ENCODE measurements at places on chromosomes 3 and 15.
A peak's percentile ranks its signal among the peaks of the same experiment; 100 is the strongest.

- DNase-seq = no peak
Observed at GRCh38 chr3:62378921-62379320, 5.6 kb upstream of the FEZF2 start.

DNA sequence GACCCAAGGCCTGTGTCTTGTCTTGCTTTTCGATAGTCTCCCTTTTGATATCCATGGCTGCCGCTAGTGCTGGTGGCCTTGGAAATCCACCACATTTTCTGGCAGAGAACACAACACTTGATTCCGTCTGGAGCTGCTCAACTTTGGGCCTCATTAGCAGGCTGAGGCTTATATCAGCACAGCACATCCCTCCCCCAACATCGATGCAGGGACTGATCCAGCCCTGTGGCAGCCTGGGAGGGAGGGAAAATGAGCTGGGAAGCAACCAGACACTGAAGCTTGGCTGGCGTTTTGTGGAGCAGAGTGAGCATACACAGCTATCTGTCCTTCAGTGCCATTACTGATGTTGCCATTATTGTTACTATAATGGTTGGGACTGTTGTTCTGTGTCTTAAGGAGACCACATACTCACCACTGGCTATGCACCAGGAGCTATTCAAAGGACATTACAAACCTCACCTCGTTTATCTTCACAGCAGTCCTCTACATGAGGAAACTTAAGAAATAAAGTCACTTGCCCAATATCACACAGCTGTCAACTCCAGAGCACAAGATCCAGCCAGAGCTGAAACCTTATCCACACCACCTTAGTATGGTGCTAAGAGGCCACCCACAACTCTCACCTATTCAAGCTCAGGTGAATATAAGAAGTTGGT lies 102.9 kb downstream of the SUCLG2 start:
- DNase-seq = no peak

DNA sequence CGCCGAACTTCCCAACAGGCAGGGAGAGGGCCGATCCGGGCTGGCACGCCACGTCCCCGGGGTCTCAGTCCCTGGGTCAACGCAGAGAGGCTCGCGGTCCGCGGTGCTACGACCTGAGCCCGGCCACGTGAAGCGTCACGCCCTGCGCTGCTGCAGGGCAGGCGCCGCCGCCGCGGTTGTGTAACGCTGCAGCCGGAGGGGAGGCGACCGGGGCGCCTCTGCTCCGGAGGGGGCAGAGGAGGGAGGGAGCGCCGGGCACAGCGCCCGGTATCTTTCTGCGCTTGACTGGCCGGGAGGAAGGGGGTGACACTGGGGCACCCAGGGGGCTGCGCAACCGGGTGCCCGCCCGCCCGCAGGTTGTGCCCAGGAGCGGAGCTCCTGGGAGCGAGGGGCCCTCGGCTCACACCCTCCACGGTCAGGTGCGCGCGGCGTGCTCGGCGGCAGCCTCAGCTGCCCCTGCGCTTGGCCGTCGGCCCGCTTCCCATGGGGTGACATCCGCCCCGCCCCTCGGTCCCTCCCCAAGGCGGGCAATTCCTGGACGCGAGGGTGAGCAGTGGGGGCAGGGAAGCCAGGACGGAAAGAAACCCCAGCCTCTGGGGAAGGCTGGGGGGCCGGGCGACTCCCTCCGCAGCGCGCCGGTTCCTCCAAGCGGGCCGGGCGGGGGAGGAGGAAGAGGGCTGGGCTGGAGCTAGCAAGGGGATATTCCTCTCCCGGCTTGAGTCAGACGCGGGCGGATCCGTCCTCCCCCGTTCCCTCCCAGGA lies 852 bp upstream of the BHLHE40 start:
- DNase-seq = no peak

- DNase-seq = no peak
Observed at GRCh38 chr3:98809557-98809956, 46.4 kb downstream of the ST3GAL6 start.

GRCh38 chr15:44623178-44623577 lies 40.3 kb downstream of the SPG11 start:
- no peak for DNase-seq

DNA sequence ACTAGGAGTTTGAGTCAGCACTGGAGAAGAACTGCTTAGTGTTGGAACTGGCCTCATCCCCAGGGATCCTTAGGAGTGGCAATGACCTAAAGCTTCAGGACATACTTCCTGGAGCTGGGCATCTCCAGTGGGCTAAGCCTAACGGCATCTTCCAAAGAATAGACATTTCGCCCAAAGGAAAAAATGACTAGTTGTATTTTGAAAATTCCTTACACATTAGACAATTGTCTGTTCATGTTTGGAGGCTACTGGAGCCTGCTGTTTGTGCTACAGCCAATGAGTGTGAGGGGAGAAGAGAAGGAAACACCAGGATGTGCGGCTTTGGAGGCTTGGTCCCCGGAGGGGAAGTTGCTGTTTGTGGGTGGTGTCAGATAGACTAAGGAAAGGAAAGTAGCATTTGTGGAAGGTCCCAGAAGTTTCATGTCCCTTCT lies 77.6 kb downstream of the POLR2M start:
- no peak for DNase-seq

DNA sequence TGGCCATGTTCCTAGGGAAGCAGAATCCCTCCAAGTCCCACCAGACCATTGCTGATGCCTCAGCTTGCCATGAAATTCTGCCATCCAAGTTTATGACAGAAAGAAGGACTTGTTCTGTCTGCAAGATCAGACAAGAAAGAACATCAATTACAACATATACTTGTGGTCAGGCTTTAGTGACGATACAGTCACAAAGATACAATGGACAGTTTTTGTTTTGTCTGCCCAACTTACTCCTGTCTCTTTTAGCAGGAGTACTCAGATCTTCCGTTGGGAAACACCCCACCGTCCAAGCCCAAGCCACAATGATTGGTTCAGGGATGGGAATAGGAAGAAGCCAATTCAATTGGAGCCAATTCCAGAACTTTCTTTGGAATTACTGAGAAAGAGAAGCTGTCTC lies 15.7 kb downstream of the KLHL6 start:
- DNase-seq = no peak

GRCh38 chr3:126370055-126370454 lies 12.8 kb upstream of the KLF15 start:
- no peak for DNase-seq

DNA sequence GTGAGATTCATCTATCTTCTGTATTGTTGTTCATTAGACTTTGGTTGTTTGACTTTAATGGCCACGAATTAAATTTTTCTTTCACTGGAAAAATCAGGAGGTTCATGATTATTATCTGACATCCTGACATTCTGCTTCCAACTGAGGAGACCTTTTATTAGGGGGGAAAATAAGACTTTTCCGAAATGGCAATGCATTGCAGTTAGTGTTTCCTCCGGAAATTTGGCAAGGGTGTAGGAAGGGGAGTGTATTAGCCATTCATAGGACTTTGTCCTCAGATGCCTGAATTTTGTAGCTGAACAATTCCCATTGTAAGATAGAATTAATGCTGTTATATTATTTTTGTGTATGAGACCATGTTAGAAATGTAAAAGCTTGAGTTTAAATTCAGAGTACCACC lies 450.6 kb upstream of the TGFBR2 start:
- no peak for DNase-seq

DNA sequence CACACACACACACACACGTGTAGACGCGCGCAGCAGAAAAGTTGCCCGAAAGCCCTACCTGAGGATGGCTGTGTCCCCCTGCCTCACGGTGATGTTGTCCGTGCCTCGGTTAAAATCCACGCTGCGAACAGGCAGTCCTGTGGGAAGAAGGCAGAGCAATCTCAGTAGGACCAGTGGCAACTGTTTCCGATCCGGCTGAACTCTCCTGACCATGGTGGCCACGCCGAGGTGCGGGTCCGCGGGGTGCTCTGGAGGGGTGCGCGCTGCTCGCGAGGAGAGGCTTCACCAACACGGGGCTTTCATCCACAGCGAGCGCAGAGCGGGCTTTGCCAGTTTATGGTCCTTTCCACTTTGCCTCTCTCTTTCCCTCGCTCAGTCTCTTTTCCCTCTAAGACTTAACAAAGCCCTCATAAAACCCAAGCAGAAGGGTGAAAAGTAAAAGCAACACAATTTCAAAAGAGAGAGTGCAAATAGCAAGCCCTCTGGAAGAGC lies 422 bp downstream of the LSAMP start:
- DNase-seq = no peak

- no peak for DNase-seq
Observed at GRCh38 chr3:116191409-116191808, 253.9 kb downstream of the LSAMP start.

- no peak for DNase-seq
Observed at GRCh38 chr15:65195548-65195923, 10.4 kb upstream of the CLPX start.

GRCh38 chr3:170572665-170573253 lies 13.1 kb downstream of the SLC7A14 start:
- no peak for DNase-seq

DNA sequence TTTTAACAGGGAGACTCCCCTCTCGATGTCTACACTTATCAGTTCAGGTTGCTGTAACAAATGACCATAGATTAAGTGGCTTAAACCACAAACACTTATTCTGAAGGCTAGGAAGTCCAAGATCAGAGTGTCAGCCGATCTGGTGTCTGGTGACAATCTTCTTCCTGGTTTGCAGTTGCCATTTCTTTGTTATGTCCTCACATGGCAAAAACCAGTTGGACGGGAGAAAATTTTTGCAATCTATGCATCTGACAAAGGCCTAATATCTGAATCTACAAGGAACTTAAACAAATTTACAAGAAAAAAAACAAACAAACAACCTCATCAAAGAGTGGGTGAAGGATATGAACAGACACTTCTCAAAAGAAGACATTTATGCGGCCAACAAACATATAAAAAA lies 116.9 kb upstream of the FOXB1 start:
- DNase-seq = no peak

DNA sequence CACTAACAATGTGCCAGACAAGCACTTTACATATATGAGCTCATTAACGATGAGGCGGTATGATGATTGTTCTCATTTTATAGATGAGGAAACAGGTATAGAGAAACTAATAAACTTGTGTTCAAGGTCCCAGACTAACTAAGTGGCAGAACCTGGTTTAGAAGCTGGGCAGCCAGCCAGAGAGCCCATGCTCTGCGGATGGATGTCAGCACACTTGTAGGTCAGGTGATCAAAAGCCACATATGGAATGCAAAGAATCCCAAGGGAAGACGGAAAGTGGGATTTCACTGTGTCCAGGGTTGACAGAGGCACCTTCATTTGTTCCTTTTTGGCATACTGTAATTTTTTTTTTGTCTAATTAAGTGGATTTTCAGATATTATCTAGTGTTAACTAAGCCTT lies 103.7 kb downstream of the EFL1 start:
- no peak for DNase-seq

- no peak for DNase-seq
Observed at GRCh38 chr15:29636921-29637320, 185.3 kb downstream of the TJP1 start.

GRCh38 chr15:90762109-90762508 lies 45.0 kb downstream of the BLM start:
- no peak for DNase-seq

- DNase-seq = no peak
Observed at GRCh38 chr15:66496951-66497501, 536 bp downstream of the SNAPC5 start.

GRCh38 chr3:127856801-127857200 lies 34.5 kb upstream of the MGLL start:
- no peak for DNase-seq

- no peak for DNase-seq
Observed at GRCh38 chr15:70318594-70319465, 221.1 kb upstream of the TLE3 start.

DNA sequence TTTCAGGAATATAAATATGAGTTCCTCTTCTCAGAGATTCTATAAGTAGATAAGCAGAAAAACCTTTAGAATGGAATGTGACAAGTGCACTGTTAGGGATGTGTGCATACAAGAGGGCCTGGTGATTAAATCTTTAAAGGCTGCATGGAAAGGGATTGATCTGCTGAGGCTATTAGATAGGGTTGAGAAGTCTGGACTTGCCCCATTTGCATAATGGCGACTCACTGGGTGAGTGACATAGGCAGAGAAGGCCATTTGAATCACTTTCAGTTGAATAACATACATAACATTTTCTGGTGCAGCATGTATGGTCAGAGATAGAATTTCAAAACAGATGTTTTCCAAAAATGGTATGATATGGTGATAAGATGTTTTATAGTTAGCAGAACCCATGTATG lies 156.9 kb downstream of the ZNF621 start:
- DNase-seq = no peak

DNA sequence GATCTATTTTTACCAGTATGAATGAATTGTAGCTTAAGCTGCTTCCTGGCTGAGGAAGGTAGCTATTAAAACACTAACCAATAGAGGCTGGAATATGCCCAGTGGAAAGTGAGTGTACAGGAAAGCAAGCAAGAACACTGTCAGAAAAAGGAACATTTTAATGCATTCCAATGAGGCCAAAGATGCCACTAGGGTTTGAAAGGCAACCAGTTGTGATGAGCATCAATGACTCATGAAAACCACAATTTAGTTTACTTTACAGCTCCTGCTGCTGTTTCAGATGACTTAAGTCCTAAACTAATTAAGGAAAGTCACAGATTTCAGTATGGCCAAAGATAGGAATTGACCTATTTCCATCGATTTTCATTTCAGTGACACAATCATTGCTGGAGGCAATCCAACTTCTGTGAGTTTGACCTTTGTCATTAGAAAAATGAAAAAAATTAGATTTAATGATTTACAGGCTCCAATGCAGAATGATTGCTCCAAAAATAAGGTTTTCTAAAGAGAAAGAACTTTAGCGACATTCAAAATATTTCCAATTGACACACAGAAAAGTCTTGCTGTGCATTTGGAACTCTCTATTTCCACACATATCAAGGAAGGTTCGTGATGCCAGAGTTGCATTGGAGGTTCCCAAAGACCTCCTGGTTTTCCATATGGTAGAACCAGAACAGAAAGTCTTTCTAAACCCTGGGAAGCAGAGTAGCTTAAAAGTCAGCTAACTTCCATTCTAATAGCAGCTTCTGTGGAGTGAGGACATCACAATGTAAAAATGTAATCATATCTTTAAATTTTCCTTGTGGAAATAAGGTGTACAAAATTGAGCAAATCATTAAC lies 103.0 kb downstream of the SUCNR1 start:
- DNase-seq = peak; percentile 95

DNA sequence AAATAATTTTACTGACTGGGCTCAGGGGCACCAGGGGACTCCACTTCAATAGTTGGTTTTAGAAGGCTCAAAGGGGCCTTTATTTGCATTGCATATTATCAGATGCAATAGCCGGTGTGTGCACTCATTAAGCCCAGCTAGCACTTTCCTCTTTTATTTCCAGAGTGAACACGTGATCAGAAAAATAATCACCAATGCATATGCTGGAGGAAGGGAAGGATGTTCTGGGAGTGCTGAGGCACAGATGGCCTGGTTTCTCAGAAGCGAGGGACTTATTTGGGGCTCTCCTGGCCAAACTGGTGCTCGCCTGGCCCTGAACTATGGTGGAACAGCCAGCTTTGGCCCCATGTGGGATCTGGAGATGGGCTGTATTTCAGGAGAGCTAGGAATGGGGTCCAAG lies 60.4 kb upstream of the SEC13 start:
- no peak for DNase-seq
